ENCODE measurements at places on chromosomes 1 and 21. TPM values are rescaled to one million over a fixed set of nuclear protein-coding genes. Genes with fewer than 3 reads are reported as not detected.
A peak's percentile ranks its signal among the peaks of the same experiment; 100 is the strongest.

DNA sequence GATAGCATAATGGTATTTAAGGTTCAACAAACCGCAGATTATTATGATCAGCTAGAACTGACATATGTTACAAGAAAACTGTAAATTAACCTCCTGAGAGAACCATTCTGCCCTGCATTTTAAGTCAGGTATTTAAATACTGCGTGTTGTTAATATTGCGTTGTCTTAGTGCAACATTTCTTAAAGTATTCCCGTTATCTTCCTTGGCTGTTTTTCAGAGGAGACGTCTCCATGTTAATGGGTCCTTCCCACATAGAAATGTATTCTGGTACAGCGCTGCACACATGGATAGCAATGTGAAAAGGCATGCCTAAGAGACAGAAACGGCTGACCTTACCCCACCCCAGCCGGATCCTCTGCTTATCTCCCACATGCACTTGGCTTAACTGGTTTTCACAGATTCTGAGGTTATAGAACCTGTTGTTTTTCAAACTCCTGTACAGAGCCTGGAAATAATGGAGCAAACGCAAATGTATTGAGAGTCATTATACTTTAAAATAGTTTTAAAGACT is 22.8 kb upstream of the DEGS1 start:
- DNase-seq = no peak

DNA sequence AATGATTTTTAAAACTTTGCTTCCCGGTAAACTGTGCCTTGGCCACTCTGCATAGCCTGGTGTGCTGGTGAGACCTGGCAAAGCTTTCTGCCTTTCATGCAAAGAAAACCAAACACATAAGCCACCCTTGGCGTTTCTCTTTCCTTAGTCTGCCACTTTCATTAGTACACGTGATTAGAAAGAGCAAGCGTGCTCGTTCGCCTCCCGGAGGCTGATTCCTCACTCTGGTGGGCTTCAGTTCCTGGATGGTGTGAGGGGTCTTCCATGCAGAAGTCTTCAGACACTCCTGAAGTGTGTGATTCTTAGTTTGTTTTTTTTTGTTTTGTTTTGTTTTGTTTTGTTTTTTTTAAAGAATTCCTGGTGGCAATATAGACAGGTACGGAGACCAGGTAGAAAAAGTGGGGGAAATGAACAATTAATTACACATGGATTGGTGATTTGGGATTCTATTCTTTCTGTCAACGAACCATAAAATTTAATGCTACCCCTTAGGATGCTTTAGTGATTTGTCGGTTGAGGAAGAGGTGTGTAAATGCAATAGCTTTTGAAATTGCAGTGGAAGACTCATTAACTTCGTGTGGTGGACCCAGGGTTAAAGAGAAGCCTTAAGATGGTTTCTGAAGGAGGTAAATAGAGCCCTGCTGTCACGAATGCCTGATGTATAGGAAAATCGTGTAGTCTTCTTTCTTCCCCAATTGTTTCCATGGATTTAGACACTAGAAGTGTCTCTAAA is 2.1 kb downstream of the GALNT2 start:
- DNase-seq = peak; percentile 52

DNA sequence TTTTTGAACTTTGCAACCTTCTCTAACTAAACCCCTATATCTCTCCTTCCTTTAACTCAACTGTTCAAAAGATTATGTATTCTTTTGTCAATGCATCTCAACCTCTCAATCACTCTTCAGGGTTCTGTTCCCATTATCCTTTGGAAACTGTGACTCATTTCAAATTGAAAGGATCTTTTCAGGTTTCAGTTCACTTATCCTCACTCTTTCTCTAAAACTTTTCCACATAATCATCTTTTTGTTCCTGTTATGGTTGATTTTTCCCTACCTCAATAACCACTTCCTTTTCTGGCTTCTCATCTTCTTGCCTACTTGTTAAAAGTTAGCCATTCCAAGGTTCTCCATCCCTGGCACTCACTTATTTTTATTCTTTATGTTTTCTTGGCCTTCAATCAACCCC is 56.2 kb upstream of the NUF2 start:
- no peak for DNase-seq

DNA sequence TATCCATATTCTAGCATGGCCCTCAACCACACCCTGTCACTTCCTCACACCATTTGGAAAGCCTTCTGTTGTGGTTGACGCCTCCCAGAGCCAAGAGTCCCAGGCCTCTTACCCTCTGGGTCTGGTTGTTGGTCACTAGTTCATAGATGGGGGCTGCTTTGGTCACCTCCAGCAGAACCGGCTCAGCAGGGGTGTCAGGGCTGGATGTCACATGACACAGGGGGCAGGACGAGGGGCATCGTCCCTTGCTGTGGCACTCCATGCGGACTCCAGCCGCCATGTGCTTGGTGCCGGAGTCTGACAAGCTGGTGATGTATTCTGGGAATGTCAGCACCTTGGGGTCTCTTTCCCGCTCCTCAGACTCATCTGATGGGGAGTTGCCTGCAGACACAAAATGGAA is 270.1 kb downstream of the ASTN1 start:
- no peak for DNase-seq

The MAP3K7CL gene
- total RNA-seq = not detected
